Testis (tissue), 5 donors: ENCODE measurements at places on chromosomes 13 and 19. TPM values are rescaled to one million over a fixed set of nuclear protein-coding genes. Genes with fewer than 3 reads are reported as not detected.
A peak's percentile ranks its signal among the peaks of the same experiment; 100 is the strongest.

DNA sequence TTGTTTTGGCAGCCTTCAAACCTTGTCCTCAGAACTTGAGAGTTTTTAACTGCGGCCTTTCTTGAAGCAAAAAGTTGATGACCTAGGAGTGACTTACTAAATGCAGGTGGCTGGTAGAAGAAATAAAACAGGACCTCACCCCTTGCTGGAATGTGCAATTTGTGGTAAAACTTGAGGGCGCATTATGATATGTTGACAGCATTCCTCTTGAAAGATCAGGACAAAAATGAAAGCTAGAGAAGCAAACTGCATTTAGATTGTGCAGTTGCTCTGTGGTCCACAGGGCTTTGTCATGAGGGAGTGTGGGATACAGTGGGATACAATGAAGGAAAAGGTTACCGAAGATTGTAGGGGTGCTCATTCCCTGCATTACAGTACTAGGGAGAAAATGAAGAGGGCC is 504.2 kb downstream of the GPC6 start:
- H3K27me3 ChIP-seq, result no peaks in the 10 kb centered on the region
- no peak overlapping the region for H3K4me3 ChIP-seq
- no peak overlapping the region for H3K27ac ChIP-seq
- DNase-seq, result no peak

DNA sequence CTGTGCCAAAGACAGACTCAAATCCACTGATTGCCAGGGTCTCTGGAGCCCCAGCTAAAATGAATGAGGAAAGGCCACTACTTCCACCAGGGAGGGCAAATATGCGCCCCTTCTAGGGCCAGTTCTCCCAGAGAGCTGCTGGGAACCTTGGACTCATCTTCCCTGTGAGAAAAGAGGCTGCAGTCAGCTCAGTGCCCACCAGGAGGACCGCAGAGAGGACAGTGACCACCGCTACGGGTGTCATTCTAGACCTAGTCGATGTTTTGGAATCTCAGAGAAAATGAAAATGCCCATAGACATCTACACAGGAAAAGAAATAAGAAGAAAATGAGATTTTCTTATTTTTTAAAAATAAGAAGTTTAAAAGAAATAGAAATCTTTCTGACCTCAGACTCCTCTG is 235.1 kb downstream of the UQCRFS1 start:
- H3K4me1 ChIP-seq, result no peaks in the 10 kb centered on the region
- no peaks in the 10 kb centered on the region for H3K36me3 ChIP-seq
- DNase-seq, result no peak
- no peak overlapping the region for H3K4me3 ChIP-seq

DNA sequence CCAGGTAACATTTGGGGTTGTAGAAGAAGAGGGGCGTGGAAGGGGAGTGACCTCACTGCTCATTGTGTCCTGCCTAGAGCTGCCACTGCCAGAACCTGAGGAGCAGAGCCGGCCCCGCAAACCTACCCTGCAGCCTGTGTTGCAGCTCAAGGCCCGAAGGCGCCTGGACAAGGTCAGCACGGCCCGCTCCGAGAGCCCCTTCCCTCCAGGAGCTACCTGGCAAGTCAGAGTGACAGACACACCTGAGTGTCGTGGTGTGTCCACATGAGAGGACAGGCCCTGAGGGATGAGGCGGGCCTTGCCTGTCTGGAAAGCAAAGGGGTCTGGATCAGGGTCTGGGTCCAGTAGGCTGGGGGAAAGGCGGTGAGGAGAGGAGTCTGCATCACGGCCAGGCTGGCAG is 6.8 kb downstream of the KMT2B start:
- no peaks in the 10 kb centered on the region for H3K27me3 ChIP-seq
- no peak overlapping the region for H3K4me3 ChIP-seq
- peaks cover 7% of the 10 kb centered on the region for H3K4me1 ChIP-seq
- H3K36me3 ChIP-seq, result no peaks in the 10 kb centered on the region
- DNase-seq, result no peak

The SLITRK6 gene
- total RNA-seq, result 0.16 TPM

The TSHZ3 gene
- 8.0 TPM for total RNA-seq

The FCER2 gene
- 0.87 TPM for total RNA-seq

GRCh38 chr19:29662278-29662603 is 3.0 kb upstream of the PLEKHF1 start:
- H3K4me3 ChIP-seq, result no peak overlapping the region
- H3K4me1 ChIP-seq, result peaks cover 49% of the 10 kb centered on the region
- no peaks in the 10 kb centered on the region for H3K27me3 ChIP-seq
- no peaks in the 10 kb centered on the region for H3K36me3 ChIP-seq
- peak overlapping the region; percentile 84 for H3K27ac ChIP-seq

DNA sequence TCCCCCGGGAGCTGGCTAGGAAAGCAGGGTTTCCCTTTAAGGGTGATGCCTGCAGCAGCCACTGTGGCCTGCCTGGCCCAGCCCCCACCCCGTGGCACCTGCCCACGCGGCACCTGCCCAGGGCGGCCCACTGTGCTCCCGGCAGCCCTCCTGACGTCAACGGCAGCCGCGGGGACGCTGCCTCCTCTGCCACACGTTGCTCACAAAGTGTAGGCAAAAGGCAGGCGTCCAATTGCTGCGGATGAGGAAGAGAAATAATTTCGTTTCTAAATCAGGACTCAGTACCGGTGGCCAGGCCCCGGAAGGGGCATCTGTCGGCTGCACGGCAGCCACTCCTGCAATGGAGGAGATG is 122.3 kb downstream of the URI1 start:
- no peaks in the 10 kb centered on the region for H3K4me1 ChIP-seq
- H3K27ac ChIP-seq, result no peak overlapping the region
- H3K27me3 ChIP-seq, result no peaks in the 10 kb centered on the region
- H3K4me3 ChIP-seq, result no peak overlapping the region
- DNase-seq, result peak; percentile 10
- H3K36me3 ChIP-seq, result no peaks in the 10 kb centered on the region

DNA sequence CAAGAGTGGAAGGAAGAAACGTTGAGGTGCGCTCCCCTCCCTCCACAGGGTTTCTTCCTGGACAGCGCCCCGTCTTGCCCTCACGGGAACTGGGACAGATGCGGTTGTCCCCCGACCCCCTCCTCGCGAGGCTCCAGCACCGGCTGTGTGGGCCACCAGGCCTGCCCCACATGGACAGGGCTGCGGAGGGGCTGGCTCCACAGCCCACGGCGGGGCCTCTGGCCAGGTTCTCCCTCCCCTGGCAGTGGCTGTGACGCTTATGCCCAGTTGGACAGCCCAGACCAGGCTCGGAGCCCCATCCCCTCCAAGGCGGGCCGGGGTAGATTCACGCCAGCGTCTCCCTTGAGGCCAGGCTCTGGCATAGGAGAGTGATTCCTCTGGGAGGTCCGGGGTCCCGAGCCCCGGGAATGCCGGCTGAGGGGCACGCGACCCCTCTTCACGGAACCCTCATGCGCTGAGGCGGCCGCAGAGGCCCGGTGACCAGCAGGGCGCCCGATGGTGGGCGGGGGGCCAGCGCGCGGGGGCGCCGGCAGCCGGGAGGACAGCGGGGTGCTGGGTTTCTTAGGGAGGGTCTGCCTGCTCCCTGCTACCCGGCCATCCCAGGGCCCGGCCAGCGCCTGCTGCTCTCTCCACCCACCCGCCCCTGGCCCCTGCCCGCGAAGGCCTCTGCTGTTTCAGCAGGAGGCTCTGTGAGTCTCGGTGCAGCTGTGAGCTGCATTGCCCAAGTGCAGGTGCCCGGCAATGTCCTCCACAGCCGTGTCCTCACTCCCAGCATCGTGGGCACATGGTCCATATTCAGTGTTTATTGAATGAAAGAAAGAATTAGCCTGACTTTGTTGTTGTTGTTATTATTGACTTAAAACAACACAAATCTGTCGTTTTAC is 20.3 kb upstream of the GAS6 start:
- H3K27ac ChIP-seq, result no peak overlapping the region
- H3K27me3 ChIP-seq, result no peaks in the 10 kb centered on the region
- H3K4me3 ChIP-seq, result peak overlapping the region; percentile 51

The GAPDHS gene
- 338 TPM for total RNA-seq

The TMEM190 gene
- 12.9 TPM for total RNA-seq

The SLITRK1 gene
- total RNA-seq, result 0.08 TPM

DNA sequence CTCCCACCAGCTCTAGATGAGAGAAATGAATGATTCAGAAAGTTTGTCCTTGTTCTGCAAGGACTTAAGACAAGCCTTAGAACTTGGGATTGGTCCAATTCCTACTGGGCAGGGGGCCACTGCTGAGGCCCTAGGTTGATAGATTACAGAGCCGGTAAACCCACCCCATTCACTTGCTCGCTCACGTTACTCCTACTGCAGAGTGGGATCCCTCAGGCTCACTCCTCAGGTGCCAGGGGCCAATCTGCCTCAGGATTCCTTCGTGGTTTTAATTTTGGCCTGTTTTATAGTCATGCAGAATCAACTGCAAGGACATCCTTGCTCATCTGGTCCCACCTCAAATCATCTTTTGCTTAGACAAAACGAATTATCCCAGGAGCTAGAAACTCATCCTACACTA is 59.0 kb downstream of the SERP2 start:
- no peaks in the 10 kb centered on the region for H3K36me3 ChIP-seq
- peaks cover 25% of the 10 kb centered on the region for H3K4me1 ChIP-seq
- H3K4me3 ChIP-seq, result no peak overlapping the region
- DNase-seq, result no peak

GRCh38 chr19:38733493-38734175 is 10.6 kb downstream of the CAPN12 start:
- peak overlapping the region; percentile 24 for H3K27ac ChIP-seq
- DNase-seq, result no peak
- no peaks in the 10 kb centered on the region for H3K27me3 ChIP-seq
- no peak overlapping the region for H3K4me3 ChIP-seq
- H3K36me3 ChIP-seq, result no peaks in the 10 kb centered on the region
- peaks cover 25% of the 10 kb centered on the region for H3K4me1 ChIP-seq

The SLC25A41 gene
- 3.9 TPM for total RNA-seq

DNA sequence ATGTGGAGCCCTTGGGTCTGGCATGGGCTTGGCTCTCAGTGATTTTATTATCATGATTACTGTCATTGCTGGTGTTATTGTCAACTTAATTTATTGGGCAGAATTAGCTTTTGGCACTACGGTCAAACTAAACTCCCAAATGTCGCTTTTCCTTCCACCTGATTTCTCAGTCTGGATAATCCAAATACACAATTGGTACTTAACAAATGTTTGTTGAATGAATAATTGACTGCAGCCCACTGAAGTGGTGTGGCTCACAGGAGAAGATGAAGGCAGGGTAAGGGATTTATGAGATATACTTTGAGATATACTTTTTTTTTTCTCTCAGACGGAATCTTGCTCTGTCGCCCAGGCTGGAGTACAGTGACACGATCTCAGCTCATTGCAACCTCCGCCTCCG is 1.5 kb downstream of the COLGALT1 start:
- no peak overlapping the region for H3K4me3 ChIP-seq
- no peak for DNase-seq
- H3K4me1 ChIP-seq, result peaks cover 9% of the 10 kb centered on the region
- no peaks in the 10 kb centered on the region for H3K27me3 ChIP-seq

DNA sequence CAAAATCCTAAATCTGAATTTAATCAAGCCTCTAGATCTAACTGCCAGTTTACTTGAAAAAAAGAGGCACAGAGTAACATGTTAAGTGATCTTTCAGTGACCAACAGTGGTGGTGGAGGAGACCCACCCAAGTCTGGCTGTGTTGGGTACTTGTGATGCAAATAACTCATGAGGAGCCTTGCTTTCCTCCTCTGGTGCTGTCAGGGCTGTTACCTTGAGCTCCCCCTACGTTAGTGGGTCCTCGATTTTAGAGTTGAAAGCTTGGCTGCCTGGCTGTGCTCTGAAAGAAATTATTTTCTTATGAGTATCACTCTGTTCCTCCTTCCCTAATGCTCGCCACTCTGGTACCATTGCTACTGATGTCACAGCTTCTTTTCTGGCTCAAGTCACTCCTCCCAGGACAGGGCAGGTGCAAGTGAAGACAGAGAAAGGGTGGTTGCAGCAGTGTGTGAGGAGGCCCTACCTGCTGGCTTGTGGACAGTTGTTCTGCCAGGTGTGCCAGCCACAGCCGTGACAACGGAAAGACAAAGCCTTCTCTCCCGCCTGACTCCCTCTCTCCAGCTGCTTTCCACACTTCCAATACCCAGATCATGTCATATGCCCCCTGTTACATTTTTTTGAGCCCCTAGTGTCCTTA is 6.5 kb upstream of the SUPT20H start:
- no peaks in the 10 kb centered on the region for H3K27me3 ChIP-seq
- no peak overlapping the region for H3K27ac ChIP-seq
- no peak for DNase-seq

GRCh38 chr19:11130824-11131455 is 24.6 kb downstream of the SPC24 start:
- no peaks in the 10 kb centered on the region for H3K27me3 ChIP-seq
- H3K27ac ChIP-seq, result peak overlapping the region; percentile 14
- H3K36me3 ChIP-seq, result no peaks in the 10 kb centered on the region
- no peaks in the 10 kb centered on the region for H3K4me1 ChIP-seq
- DNase-seq, result peak; percentile 84

The EEF2 gene
- 1,599 TPM for total RNA-seq

The KLHL1 gene
- total RNA-seq, result 0.87 TPM

DNA sequence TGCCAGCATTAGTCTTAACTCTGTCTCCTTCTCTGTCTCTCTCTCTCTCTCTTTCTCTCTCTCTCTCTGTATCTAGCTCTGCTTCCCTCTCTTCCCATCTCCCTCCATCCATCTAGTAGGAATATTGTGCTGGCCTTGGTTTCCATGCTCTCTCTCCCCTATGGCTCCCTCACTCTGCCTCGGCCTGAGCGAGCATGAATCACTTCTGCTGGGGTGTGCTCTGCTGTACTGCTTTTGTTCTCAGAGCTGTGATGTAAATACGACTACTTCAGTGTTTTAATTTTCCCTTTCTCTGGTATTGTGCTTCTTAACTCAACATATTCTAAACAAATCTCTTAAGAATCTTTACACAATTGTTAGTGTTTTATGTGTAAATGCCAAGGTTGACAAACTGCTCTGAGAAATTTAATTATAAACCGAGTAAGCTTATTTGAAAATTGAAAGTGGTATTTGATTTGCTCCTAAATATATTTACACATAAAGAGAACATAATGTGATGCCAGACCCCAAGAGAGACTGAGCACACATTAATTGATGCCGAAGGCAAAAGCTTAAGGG is 211.5 kb upstream of the KL start:
- DNase-seq, result no peak
- H3K36me3 ChIP-seq, result no peaks in the 10 kb centered on the region
- no peak overlapping the region for H3K4me3 ChIP-seq
- no peaks in the 10 kb centered on the region for H3K4me1 ChIP-seq

- no peaks in the 10 kb centered on the region for H3K36me3 ChIP-seq
- H3K27ac ChIP-seq, result no peak overlapping the region
Observed at GRCh38 chr13:45162821-45163220, 38.0 kb downstream of the KCTD4 start.
